Activated CD4-positive, alpha-beta T cell treated with anti-CD3 and anti-CD28 coated beads, Interleukin-2, amount 10 ng/mL, durations not matched to agents 7 days and 5 days (primary cell): ENCODE measurements at places on chromosomes 1 and 21.
A peak's percentile ranks its signal among the peaks of the same experiment; 100 is the strongest.

- H3K27ac ChIP-seq, result peak within 1 kb of the TSS; percentile 93
- peaks cover 52% of the 10 kb centered on the region for H3K36me3 ChIP-seq
- no peaks in the 10 kb centered on the region for H3K27me3 ChIP-seq
- peak within 1 kb of the TSS; percentile 93 for H3K4me3 ChIP-seq
Measured at GRCh38 chr1:160646711-160647328, at the start of gene SLAMF1. TSS of gene SLAMF1 (minus strand) at chr1:160647044. CDS start at chr1:160646945, 99 bp downstream.

DNA sequence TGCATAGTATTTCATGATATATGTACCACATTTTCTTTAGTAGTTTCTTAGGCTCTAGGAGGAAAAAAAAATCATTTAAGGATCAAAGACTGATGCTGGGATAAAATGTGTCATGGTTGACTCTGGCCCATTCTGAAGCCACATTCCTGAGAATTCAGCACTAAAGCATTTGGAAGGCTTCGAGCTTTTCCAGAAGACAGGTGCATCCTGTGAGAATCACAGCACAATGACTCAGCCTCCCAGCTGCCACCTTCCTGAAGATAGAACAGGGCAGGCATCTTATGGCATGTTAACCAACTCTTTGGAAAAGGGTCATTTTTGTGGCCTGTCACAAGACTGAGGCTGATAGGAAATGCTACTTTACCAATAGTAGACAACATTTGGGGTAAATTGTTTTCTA lies 359.9 kb downstream of the PCP4 start:
- H3K36me3 ChIP-seq, result no peaks in the 10 kb centered on the region
- no peak overlapping the region for H3K27ac ChIP-seq
- H3K4me3 ChIP-seq, result no peak overlapping the region
- no peaks in the 10 kb centered on the region for H3K27me3 ChIP-seq

DNA sequence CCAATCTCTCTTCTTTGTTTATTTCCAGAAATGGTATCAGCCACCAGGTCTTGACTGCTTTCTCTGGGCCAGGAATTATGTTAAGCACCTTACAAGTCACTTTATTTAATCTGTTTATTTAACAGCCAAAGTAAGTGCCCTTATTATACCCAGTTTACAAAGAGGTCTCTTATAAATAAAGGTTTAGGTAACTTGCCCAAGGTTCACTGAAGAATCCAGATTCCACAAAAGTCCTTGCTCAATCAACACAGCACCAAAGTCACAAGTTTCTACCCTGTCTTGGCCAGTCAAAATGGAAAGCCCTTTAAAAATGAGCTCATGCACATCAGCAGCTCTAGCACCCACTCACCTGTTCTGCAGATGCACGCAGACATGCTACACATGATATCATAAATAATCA lies 28.0 kb upstream of the ATP1A1 start:
- H3K27me3 ChIP-seq, result no peaks in the 10 kb centered on the region
- H3K36me3 ChIP-seq, result peaks cover 8% of the 10 kb centered on the region
- H3K4me3 ChIP-seq, result no peak overlapping the region
- H3K4me1 ChIP-seq, result peaks cover 31% of the 10 kb centered on the region
- no peak for DNase-seq

DNA sequence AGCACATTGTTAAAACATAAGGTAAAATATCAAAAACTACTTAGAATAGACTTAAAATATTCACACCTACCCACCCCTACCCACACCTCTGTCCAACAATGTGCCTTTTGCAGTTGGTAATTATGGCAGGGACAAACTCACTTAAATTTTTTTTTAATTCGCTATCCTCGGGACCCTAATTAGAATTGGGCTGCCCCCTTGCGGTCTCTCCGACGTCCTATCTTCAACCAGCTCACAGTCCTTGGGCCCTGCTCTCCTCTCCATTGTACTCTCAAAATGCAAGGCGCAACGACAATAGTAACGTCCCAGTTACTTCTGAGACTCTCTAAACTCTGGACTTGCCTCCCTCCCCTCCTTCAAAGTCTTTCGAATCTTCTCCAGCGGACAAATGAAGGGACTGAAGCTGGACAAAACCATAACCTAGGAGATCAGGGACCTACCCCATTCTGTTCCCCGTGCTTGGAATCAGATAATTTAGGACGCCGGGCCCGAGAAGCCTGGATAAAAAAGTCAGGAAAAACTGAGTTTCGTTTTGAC lies 1.1 kb upstream of the CIART start:
- DNase-seq, result peak; percentile 63
- peak overlapping the region; percentile 76 for H3K4me3 ChIP-seq
- peaks cover 4% of the 10 kb centered on the region for H3K27me3 ChIP-seq
- peaks cover 2% of the 10 kb centered on the region for H3K36me3 ChIP-seq
- H3K4me1 ChIP-seq, result peaks cover 24% of the 10 kb centered on the region
- H3K27ac ChIP-seq, result peak overlapping the region; percentile 47

- DNase-seq, result no peak
- H3K36me3 ChIP-seq, result no peaks in the 10 kb centered on the region
- peaks cover 12% of the 10 kb centered on the region for H3K27me3 ChIP-seq
- H3K27ac ChIP-seq, result no peak overlapping the region
Measured at GRCh38 chr1:119341372-119341947, 27.1 kb upstream of the HAO2 start.

DNA sequence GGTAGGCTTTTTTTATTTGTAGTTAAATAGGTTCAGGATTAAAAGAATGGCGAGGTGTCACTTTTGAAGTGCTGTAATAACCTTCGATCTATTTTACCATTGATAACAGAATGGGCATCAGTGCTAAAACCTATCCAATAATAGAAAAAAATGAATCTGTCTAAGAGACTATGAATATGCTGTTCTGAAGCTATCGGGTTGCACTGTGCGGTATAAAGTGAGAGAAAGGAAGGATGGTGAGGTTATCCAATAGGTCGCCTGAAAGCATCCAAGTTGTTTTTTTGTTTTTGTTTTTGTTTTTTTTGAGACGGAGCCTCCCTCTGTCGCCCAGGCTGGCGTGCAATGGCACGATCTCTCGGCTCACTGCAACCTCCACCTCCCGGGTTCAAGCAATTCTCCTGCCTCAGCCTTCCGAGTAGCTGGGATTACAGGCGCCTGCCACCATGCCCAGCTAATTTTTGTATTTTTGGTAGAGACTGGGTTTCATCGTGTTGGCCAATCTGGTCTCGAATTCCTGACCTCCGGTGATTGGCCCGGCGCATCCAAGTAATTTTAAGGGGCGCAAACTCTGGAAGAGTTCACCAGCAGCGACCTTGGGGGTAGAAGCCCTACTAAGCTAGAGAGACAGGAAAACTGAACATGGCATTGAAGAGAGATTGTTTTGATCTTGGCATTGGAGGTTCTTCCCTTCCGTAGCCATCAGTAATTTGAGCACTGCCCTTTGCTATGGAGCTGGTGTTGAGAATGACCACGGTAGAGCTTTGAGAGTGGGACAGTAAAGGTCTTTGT lies 8.7 kb upstream of the MDM4 start:
- peak overlapping the region; percentile 87 for H3K4me3 ChIP-seq
- peaks cover 50% of the 10 kb centered on the region for H3K4me1 ChIP-seq
- peak; percentile 34 for DNase-seq
- H3K27ac ChIP-seq, result peak overlapping the region; percentile 98
- peaks cover 2% of the 10 kb centered on the region for H3K27me3 ChIP-seq

DNA sequence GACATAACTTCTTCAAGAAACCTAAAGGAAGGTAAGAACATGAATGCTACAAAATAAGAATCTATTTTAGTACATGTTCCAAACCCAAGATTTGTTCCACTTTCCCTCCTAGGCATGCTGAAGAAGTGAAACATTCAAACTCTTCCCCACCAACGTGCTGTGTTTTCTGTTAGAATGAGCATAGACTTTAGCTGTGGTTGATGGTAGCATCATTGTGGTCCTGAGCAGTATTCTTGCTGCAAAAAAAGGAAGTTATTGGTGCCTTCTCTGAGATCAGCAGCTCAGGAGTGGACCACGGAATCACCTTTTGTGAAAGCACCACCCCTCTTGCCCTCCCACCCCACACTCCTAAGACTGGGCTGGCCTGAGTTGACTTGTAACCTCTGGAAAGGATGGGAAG lies 100.4 kb upstream of the POGK start:
- H3K4me3 ChIP-seq, result no peak overlapping the region
- H3K36me3 ChIP-seq, result no peaks in the 10 kb centered on the region
- no peak overlapping the region for H3K27ac ChIP-seq
- no peaks in the 10 kb centered on the region for H3K4me1 ChIP-seq

DNA sequence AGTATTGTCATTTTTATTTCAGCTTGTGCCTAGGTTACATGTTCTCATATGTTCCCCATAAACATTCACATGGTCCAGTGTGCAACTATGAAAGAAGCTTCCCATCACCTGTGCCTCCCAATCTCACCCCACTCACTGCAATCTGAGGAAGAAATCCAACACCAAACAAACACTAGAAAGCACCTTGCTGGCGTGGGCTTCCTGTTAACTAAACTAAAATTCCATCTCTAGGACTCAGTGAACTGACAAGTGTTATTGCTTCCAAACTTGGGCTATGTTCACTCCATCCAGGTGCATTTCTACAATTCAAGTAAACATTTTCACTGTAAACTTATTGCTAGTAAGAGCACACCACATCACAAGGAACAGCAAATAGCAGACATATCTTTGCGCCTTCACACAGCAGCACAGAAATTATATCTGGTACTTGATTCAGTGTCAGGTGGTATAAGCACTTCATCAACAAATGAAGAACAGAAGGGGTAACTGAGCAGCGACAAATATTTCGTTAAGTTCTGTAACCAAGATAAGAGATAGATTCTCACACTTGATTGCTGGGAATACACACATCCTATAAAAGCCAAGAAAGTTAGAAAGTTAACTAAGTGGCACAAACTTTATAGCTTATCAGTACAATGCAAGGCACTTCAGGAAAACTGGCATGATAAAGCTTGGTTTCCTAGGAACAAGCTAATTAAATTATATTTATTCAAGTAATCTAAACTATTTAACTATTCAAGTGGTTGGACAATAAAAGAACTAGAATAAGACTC lies 8.9 kb upstream of the KCNJ15 start:
- no peaks in the 10 kb centered on the region for H3K36me3 ChIP-seq
- no peak for DNase-seq
- peaks cover 23% of the 10 kb centered on the region for H3K27me3 ChIP-seq
- no peak overlapping the region for H3K27ac ChIP-seq

- H3K27ac ChIP-seq, result no peak overlapping the region
- peaks cover 15% of the 10 kb centered on the region for H3K4me1 ChIP-seq
- no peaks in the 10 kb centered on the region for H3K36me3 ChIP-seq
- H3K4me3 ChIP-seq, result no peak overlapping the region
- DNase-seq, result no peak
- H3K27me3 ChIP-seq, result peaks cover 12% of the 10 kb centered on the region
Measured at GRCh38 chr1:29688471-29689365, 452.4 kb downstream of the PTPRU start.

- peaks cover 5% of the 10 kb centered on the region for H3K4me1 ChIP-seq
- no peak overlapping the region for H3K27ac ChIP-seq
- no peak overlapping the region for H3K4me3 ChIP-seq
- H3K27me3 ChIP-seq, result no peaks in the 10 kb centered on the region
- no peak for DNase-seq
- H3K36me3 ChIP-seq, result peaks cover 33% of the 10 kb centered on the region
Measured at GRCh38 chr21:42855937-42856335, 23.4 kb downstream of the WDR4 start.

DNA sequence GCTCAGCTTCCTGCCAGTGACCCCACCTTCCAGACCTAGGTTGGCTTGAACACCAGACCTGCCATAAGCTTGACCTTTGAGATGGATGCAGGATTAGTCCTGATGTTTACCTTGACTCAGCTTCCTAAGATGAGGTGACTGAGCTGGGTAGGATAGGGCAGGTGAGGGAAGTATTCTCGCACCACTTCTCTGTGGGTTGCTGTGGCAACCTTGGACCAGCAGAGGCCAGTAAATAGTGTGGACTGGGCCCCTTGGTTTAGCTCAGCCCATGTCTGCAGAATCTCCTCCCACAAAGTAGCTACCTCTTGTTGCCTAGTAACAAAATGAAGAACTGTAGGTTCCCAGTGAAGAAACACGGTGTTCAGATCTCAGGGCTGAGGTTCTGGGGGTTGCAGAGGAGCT lies 8.4 kb downstream of the RPS6KA1 start:
- DNase-seq, result peak; percentile 35
- H3K36me3 ChIP-seq, result peaks cover 14% of the 10 kb centered on the region
- H3K4me3 ChIP-seq, result no peak overlapping the region
- H3K4me1 ChIP-seq, result peaks cover 86% of the 10 kb centered on the region
- H3K27me3 ChIP-seq, result no peaks in the 10 kb centered on the region
- peak overlapping the region; percentile 46 for H3K27ac ChIP-seq

DNA sequence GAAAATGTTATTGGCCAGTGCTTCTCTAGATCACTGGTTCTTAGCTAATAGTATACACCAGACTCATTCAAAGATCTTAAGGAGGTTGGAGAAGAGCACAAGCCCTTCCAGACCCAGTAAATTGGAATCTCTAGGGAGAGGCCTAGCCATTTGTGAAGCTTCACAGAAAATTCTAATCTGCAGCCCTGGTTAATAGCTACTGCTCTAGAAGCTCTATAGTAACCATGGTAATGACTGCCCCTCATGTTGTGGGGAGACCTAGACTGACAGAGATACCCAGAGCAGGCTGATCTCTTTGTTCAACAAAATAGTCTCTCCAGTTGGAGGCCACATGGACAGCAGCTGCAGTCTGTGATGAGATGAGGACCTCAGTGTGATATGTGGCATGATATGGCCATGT lies 31.7 kb downstream of the ARID1A start:
- no peak overlapping the region for H3K4me3 ChIP-seq
- no peak for DNase-seq
- H3K27ac ChIP-seq, result no peak overlapping the region
- no peaks in the 10 kb centered on the region for H3K27me3 ChIP-seq

DNA sequence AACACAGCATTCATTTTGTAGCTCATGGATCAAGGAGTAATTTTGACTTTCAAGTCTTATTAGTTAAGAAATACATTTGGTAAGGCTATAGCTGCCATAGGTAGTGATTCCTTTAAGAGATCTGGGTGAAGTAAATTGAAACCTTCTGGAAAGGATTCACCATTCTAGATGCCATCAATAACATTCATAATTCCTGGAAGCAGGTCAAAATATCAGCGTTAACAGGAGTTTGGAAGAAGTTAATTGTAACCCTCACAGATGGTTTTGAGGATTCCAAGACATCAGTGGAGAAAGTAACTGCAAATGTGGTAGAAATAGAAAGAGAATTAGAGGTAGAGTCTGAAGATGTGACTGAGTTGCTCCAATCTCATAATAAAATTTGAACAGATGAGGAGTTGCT lies 216.6 kb downstream of the GREM2 start:
- no peak for DNase-seq
- H3K27me3 ChIP-seq, result no peaks in the 10 kb centered on the region
- no peaks in the 10 kb centered on the region for H3K4me1 ChIP-seq
- H3K27ac ChIP-seq, result no peak overlapping the region
- no peak overlapping the region for H3K4me3 ChIP-seq
- H3K36me3 ChIP-seq, result no peaks in the 10 kb centered on the region

DNA sequence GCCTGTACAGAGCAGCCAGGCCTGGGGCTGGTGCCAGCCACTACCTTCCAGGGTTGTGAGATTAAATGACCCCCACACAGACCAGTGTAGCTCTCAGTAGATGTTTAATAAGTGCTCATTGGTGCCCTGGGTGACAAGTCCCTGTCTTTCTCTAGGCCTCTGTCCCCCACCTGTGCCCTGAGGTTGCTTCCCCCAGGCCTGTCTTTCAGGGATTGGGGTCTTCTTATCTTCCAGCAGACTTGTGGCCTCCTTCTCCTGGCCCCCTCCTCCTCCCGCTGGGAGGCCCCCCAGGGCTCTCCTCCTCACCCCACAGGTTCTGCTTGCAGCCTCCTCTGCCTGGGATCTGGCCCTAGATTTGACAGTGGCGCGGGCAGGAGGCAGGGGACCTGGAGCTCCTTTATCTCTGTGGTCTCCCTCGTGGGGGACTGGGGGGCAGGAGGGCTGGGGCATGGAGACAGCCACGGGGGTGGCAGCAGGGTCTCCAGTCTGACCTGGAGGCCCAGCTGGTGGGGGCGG lies 40.3 kb downstream of the EPHA2 start:
- no peak overlapping the region for H3K4me3 ChIP-seq
- peaks cover 2% of the 10 kb centered on the region for H3K27me3 ChIP-seq
- no peaks in the 10 kb centered on the region for H3K36me3 ChIP-seq
- no peak overlapping the region for H3K27ac ChIP-seq
